Inflammatory macrophage treated with lipopolysaccharide for 1 hour (primary cell): ENCODE measurements at places on chromosomes 6 and 20.

GRCh38 chr6:129677620-129678325, 32.2 kb downstream of the ARHGAP18 start:
- DNase-seq, result no peak

- DNase-seq, result no peak
Measured at GRCh38 chr6:105818505-105818904, 267.6 kb upstream of the PRDM1 start.

- DNase-seq, result peak; percentile 87
Measured at GRCh38 chr6:35737413-35738211, 780 bp downstream of the ARMC12 start.

DNA sequence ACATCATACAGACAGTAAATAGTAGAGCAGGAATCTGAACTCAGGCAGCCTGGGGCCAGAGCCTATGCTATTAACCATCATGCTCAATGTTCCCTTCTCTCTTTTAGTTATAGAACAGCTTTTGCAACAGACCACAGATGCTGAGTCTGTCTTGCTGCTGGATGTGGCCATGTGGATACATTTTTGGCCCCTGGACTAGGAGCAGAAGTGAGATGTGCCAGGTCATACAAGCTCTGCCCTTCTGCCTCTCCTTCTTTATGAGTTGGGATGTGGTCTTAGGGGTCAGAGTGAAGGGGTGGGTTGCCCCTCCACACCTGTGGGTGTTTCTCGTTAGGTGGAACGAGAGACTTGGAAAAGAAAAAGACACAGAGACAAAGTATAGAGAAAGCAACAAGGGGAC, 14.6 kb upstream of the AARS2 start:
- no peak for DNase-seq

- DNase-seq, result peak; percentile 82
Measured at GRCh38 chr6:166786704-166787293, 159.7 kb upstream of the RPS6KA2 start.

DNA sequence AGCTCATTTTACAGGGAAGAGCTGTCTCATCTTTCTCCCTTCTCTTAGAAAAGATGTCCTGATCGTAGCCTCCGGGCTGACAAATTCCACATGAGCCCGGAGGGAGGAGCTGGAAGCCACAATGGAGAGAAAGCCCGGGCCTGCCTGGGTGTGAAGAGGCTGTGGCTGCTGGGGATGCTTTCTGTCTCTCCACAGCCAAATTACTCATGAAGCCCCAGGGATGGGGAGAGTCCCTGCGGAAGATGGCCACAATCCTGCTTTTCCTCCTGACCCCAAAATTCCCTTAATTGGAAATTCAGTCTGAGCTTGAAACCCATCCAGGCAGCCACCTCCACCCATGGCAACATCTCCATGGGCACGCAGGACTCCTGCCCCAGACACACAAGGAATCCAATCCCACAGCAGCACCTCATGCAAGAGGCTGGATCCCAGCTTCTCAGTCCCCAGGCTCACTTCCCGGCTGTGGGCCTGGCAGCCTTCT, 32.4 kb downstream of the JPH2 start:
- no peak for DNase-seq

- no peak for DNase-seq
Measured at GRCh38 chr6:17589406-17590096, 10.6 kb upstream of the FAM8A1 start.

DNA sequence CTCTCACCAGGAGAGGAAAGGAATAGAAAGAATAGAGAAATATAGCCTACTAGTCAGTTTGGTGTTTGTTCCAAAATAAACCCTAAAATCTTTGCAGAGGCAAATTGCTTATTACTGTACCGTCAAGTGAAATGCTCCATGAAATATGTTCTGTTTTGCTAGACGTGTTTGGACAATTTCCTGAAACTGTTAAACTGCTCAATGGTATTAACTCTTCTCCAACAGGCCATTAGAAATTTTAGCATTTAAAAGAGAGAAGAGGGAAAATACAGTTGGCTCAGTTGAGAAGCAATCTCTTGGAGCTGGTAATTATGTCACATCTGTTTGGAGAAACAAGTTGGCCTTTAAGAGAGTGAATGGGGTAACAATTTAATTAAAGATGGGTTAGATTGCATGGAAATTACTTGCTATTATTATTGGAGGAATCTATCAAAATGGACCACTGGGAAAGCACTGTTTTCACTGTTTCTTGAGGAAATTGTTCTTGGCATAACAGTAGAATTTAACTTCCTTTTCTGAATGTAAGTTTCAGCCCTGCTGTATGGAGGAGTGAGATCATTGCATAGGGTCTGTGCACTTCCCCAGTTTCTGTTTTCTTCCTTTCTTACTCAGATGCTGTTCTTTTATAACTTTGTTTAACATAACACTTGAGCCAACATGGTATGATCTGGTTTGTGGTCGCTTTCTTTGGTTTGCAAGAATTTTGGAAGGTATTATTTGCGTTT, 373.6 kb downstream of the PLCB1 start:
- peak; percentile 44 for DNase-seq

DNA sequence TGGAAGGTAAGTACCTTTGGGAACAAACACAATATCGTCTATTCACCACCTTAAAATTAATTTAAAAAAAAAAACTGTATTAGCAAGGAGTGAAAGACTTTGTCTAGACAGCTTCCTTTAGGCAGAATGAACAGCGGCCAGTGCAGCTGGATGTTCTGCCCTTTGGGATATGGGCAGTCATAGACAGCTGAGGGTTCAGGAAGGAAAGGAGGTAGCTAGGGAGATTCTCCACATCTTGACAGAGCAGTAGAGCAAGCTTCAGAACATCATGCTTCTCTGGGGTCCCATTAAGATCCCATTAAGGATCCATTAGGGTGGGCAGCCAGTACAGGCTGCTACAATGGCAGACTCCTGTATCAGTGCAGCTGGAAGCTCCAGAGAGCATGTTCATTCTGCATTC, 46.5 kb upstream of the PLCB4 start:
- no peak for DNase-seq

- no peak for DNase-seq
Measured at GRCh38 chr6:2396846-2397630, 151.6 kb upstream of the GMDS start.
